ENCODE measurements at places on chromosomes 2 and 18.

GRCh38 chr2:143261986-143262385 lies 132.8 kb downstream of the ARHGAP15 start:
- H3K27me3 ChIP-seq, result no peaks in the 10 kb centered on the region
- no peaks in the 10 kb centered on the region for H3K36me3 ChIP-seq
- H3K4me3 ChIP-seq, result no peak overlapping the region
- H3K27ac ChIP-seq, result no peak overlapping the region
- no peaks in the 10 kb centered on the region for H3K4me1 ChIP-seq

DNA sequence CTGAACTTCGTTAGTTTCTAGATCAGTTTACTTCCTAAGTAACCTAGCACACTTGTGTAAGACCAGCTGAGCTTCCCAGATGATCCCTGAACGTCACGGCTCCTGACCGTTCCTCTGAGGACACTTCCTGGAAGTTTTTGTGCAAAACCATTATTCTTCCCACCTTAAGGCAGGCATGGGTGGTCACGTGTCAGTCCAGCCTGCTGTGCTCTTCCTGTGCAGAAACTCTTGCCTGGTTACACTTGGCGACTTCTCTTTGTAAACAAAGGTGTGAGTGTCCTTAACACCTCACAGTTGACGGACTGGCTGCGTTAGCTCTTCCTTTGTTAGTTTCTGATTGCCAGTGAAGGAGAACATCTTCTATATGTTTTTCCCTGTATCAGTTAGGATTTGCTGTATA lies 118.3 kb downstream of the SH3RF3 start:
- H3K4me1 ChIP-seq, result peaks cover 70% of the 10 kb centered on the region
- no peaks in the 10 kb centered on the region for H3K27me3 ChIP-seq
- DNase-seq, result no peak
- H3K27ac ChIP-seq, result no peak overlapping the region

DNA sequence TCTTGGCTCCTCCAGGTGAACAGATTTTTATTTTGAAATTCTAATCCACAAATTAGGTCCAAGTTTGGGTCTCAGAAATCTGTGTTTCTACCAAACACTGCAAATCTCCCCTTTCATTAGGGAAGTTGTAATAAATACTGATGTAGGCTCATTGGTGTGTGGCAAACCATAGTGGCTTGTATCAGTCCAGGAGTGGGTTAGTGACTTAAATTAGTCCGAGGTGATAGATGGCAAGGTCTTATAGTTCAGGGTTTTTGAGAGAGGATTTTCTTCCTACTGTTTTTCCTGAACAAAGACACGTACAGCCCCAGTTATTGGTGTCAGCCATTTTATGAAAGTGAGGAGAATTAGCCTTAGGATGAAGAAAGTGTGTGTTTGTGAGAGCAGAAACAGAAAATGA lies 74.6 kb downstream of the RPRM start:
- H3K27me3 ChIP-seq, result no peaks in the 10 kb centered on the region
- H3K36me3 ChIP-seq, result no peaks in the 10 kb centered on the region
- no peak overlapping the region for H3K4me3 ChIP-seq

GRCh38 chr18:62976227-62976626 lies 260.9 kb downstream of the PHLPP1 start:
- DNase-seq, result no peak
- H3K36me3 ChIP-seq, result peaks cover 35% of the 10 kb centered on the region
- H3K27me3 ChIP-seq, result no peaks in the 10 kb centered on the region

DNA sequence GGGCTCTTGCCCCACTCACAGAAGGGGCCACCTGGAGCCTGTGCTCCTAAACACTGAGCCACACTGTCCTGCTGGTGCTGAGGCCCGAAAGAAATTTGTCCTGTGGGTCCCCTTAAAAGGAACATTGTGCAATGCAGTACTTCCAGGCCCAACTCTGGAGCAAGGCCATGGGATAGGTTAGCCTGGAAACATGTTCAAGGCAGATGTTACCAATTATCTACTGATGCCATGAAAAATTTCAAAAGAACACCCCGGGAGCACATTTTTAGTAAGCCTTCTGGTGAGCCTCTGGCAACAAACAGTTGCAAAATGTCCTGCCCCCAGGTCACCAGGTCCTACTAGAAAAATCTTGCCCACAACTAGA lies 12.3 kb upstream of the PTMA start:
- peak; percentile 77 for DNase-seq
- no peak overlapping the region for H3K4me3 ChIP-seq
- H3K27me3 ChIP-seq, result no peaks in the 10 kb centered on the region
- H3K27ac ChIP-seq, result no peak overlapping the region
- H3K4me1 ChIP-seq, result no peaks in the 10 kb centered on the region

DNA sequence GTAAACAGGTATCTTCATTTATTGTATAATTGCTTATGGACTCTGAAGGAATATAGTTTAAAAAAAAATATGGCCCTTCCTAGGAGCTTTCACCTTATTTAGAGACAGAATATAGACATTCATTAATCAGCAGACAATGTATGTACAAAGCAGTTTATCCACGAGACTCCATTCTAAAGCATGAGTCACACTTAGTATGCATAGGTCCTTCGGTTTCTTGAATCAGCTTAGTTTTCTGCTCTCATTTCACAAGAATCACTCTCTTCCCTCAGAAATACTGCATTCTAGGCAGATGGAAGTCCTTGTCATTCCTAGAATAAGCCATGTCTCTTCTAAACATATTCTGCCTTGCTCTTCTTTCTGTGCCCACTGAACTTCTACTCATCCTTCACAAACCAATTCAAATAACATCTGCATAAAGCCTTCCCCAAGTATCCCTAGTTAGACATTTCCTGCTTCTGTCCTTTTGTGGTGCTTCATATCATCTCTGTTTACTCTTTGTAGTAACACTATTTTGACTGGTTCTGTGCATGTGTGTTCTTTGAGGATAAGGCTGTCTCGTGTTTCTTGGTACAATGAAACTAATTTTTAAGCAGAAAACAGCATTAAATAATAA lies 84.5 kb downstream of the PTRHD1 start:
- no peak overlapping the region for H3K4me3 ChIP-seq
- H3K36me3 ChIP-seq, result peaks cover 39% of the 10 kb centered on the region
- no peak for DNase-seq
- H3K27me3 ChIP-seq, result no peaks in the 10 kb centered on the region
- H3K27ac ChIP-seq, result no peak overlapping the region

DNA sequence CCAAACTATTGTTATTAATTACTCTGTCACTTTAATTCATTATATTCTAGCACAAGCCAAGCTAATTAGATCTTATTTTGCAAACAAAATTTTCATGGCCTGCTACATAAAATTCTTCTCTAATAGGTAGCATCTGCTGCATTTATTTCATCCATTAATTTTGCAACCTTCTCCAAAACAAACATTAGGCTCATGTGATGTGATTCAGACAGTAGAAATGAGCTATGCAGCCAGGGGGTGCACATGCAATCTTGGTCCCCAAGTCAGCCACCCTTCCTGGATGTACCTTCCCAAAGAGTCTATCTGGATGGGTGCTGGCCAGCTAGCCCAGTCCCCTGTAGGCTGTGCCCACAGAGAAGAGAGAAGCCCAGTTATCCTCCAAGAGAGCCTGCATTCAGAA lies 242.1 kb upstream of the OSR1 start:
- no peak overlapping the region for H3K27ac ChIP-seq
- H3K36me3 ChIP-seq, result no peaks in the 10 kb centered on the region
- peaks cover 5% of the 10 kb centered on the region for H3K4me1 ChIP-seq
- H3K27me3 ChIP-seq, result no peaks in the 10 kb centered on the region

DNA sequence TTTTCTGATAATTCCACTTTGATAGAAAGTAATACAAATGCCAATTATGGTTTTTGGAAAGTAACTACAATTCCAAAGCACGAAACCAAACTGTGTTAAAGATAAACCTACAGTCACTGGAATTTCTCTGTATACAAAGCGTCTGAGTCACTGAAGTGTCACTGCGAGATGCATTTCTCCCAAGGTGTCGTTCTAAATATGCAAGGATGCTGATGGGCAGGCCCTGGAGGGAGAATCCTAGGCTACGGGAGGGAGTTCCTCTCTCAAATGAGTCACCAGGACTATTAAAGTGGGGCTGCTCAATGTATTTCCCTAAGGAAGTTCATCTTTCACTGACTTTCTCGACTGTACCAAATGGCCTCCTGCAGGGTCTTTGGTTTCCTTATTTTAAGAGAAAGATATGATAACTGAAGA lies 163.8 kb upstream of the STK17B start:
- H3K27ac ChIP-seq, result no peak overlapping the region
- no peaks in the 10 kb centered on the region for H3K4me1 ChIP-seq
- H3K36me3 ChIP-seq, result no peaks in the 10 kb centered on the region
- no peak for DNase-seq

GRCh38 chr2:119225926-119226325 lies 2.3 kb downstream of the STEAP3 start:
- H3K27me3 ChIP-seq, result no peaks in the 10 kb centered on the region
- no peak for DNase-seq
- no peak overlapping the region for H3K27ac ChIP-seq
- H3K36me3 ChIP-seq, result no peaks in the 10 kb centered on the region
- no peak overlapping the region for H3K4me3 ChIP-seq

DNA sequence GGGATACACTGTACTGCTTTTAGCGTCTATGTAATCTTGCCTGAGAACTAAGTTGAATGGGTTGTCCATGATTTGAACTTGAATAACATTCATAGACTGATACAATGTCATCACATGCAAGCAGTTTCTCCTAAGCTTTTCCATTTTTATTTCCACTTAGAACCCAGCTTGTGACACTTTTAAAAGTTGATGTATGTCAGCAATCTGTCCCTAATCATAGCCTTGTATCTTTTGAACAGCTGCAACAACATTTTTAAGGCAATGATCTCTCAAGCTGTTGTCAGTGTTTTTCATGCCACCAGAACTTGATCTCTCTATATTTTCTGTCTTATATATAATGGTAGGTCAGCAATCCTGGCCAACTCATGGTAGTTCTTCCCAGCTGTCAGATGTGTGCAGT lies 185.0 kb downstream of the DOK6 start:
- no peaks in the 10 kb centered on the region for H3K36me3 ChIP-seq
- no peak overlapping the region for H3K4me3 ChIP-seq
- no peaks in the 10 kb centered on the region for H3K4me1 ChIP-seq
- DNase-seq, result no peak

DNA sequence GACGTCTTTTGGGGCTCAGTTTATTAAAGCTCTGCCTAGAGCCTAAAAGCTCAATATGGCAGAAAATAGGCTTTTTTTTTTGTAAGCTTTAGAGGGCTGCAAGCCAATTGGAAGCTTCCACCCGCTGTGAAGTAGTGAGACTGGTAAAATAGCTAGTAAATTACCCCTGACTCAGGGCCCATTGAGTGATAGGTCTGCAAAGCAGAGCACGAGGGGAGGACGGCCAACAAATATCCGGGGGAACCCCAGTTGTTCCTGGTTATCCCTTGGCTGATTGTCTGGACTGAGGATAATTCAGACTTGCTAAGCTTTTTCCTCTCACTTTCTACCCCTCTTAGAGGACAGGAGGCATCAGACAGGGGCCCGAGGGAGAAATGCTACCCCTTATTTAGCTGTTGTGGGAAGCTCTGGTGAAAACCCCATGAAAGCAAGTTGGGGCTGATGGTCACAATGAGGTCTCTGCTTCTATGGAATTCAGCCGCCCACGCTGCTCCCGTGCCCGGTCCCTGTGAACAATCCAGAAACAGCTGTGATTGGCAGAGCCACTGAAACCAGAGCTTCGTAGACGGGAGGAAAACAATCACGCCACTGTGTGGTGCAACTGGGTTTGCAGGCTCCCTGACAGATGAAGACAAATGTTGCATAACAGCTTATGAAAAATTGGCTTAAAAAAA lies 141.9 kb upstream of the LGALSL start:
- H3K27me3 ChIP-seq, result no peaks in the 10 kb centered on the region
- H3K4me3 ChIP-seq, result peak overlapping the region; percentile 23
- no peaks in the 10 kb centered on the region for H3K36me3 ChIP-seq
- DNase-seq, result peak; percentile 82

DNA sequence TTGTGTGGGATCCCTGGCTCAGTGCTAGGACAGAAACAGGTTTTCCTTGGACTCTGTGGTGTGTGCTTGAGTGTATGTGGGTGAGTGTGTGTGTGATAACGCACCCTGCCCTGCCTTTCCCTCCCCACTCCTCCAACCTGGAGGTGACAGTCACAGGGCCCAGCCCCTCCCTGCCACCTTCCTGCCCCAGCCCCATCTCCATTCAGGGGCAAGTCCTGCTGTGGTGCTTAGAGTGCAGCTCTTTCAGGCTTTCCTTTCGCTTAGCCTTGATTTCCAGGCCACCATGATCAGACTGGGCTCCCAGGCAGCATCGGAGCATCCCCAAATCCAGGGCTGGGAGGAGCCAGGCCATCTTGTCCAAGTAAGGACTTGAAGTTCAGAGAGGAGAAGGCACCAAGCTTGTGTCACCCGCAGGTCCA lies 185.2 kb downstream of the ZFP36L2 start:
- H3K27me3 ChIP-seq, result no peaks in the 10 kb centered on the region
- no peaks in the 10 kb centered on the region for H3K4me1 ChIP-seq
- H3K4me3 ChIP-seq, result no peak overlapping the region
- no peak for DNase-seq

Data from tibial artery (tissue), 4 donors.